ENCODE measurements at places on chromosomes 7 and 10. TPM values are rescaled to one million over a fixed set of nuclear protein-coding genes. Genes with fewer than 3 reads are reported as not detected.

- no peak overlapping the region for H3K4me3 ChIP-seq
- no peaks in the 10 kb centered on the region for H3K27me3 ChIP-seq
- peak; percentile 40 for DNase-seq
- no peaks in the 10 kb centered on the region for H3K4me1 ChIP-seq
- no peaks in the 10 kb centered on the region for H3K36me3 ChIP-seq
Observed at GRCh38 chr10:92387289-92387940, 96.4 kb downstream of the MARCHF5 start.

DNA sequence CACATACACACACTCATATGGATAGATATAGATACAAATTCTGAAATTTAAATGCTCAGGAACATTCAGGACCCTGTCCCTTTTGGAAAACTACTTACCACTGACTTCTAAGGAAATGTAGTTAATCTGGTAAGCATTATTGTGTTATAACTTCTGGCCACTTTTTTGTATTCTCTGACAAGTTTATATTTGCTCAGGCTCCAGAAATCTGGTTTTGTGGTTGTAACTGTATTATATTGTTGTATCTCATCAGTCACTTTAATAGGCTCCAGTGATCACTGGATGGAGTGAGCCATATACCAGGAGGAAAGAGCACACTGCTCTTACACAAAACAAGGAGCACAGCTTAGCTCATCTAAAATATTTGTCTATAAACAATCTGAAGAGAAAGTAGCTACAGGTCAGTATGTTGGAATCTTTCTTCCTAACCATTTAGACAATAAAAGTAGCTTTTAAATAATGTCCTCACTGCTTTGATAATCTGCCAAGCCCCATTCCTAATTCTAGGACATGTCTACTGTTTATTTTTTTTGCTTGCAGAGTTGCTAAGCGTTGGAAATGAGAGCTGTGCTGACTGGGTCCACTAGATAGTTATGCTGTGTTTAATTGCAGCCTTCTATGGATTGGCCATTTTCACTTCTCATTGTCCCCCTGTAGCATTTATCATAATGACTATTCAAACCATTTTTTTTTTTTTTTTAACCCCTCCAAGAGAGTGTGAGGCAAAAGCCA is 43.8 kb downstream of the SMNDC1 start:
- H3K27me3 ChIP-seq = no peaks in the 10 kb centered on the region
- no peaks in the 10 kb centered on the region for H3K36me3 ChIP-seq
- peaks cover 56% of the 10 kb centered on the region for H3K4me1 ChIP-seq
- peak overlapping the region; percentile 59 for H3K27ac ChIP-seq
- no peak overlapping the region for H3K4me3 ChIP-seq
- DNase-seq = no peak

GRCh38 chr7:65967361-65968155 is 14.5 kb downstream of the GUSB start:
- no peaks in the 10 kb centered on the region for H3K4me1 ChIP-seq
- no peaks in the 10 kb centered on the region for H3K36me3 ChIP-seq
- H3K27me3 ChIP-seq = no peaks in the 10 kb centered on the region
- H3K4me3 ChIP-seq = no peak overlapping the region
- no peak overlapping the region for H3K27ac ChIP-seq

DNA sequence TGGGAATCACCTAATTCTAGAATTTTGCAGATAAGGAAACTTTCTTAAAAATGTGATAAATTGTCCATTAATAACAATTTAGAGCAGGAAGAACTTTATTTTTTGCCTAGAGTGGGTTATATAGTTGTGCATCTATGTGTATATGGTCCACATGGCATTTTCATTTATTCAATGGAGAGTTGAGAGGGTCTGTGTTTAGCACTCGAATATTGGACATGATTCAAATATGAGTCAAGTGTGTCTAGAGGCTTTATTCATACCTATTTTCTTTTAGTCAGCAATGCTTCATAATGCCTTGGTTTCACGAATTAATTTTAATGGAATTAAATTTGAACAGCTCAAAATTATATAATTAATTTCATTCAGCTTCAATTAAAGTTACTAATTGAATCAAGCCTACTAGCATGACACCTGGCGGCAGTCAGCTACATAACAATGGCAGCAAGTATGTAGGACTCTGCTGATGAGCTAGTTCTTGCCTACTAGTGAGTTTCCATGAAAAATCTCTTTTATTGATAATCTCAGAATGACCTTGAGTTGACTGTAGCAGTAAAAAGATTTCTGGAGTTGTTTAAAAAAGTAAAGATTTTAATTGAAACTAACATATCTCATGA is 17.7 kb downstream of the MDFIC start:
- DNase-seq = no peak
- H3K4me1 ChIP-seq = peaks cover 25% of the 10 kb centered on the region
- no peaks in the 10 kb centered on the region for H3K36me3 ChIP-seq
- no peak overlapping the region for H3K27ac ChIP-seq
- no peaks in the 10 kb centered on the region for H3K27me3 ChIP-seq

- no peak overlapping the region for H3K4me3 ChIP-seq
- no peaks in the 10 kb centered on the region for H3K36me3 ChIP-seq
- H3K27me3 ChIP-seq = no peaks in the 10 kb centered on the region
Observed at GRCh38 chr7:77362905-77363304, 53.2 kb downstream of the GSAP start.

DNA sequence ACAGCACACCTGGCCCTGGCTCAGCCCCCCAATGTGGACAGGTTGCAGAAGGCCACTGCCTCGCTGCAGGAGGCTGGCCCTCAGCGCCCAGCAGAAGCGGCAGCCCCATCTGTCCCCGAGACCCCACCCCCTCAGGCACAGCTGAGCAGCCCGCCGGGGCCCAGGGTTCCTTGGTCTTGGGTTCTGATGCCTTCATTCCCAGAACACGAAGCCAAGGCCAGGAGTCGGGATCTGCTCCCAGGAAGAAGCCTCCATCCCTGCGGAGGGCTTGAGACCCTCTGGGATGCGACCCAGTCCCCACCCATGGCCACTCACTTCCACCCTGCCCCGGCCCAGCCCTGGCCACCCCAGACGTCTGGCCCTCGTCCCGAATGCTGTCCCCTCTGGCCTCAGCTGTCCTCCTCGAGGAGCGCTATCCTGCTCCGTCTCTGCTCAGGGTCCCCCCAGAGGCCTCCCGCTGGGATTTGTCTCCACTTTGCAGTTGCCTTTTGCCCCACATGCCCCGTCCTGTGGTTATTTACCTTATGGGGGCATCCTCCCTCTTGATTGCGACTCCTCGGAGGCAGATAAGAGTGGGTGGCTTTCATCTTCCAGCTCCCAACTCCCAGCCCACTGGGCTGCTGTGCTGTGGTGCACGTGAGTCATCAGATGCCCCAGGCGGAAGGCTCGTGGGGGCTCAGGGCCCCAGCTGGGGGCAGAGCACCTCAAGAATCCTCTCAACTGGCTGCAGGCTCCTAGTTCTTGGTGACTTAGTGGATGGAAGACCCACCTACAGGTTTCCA is 97.5 kb downstream of the MKI67 start:
- H3K27ac ChIP-seq = peak overlapping the region; percentile 77
- no peaks in the 10 kb centered on the region for H3K27me3 ChIP-seq
- H3K4me3 ChIP-seq = no peak overlapping the region

GRCh38 chr7:126606331-126606730 is 646.4 kb downstream of the GRM8 start:
- no peaks in the 10 kb centered on the region for H3K36me3 ChIP-seq
- no peaks in the 10 kb centered on the region for H3K27me3 ChIP-seq
- DNase-seq = no peak
- H3K4me1 ChIP-seq = no peaks in the 10 kb centered on the region
- H3K27ac ChIP-seq = no peak overlapping the region

- H3K27ac ChIP-seq = no peak overlapping the region
- H3K36me3 ChIP-seq = no peaks in the 10 kb centered on the region
- no peak for DNase-seq
Observed at GRCh38 chr7:104272767-104273384, 55.5 kb upstream of the LHFPL3 start.

LIPN gene
- not detected for total RNA-seq

FAM180A gene
- total RNA-seq = 13.3 TPM

- no peak overlapping the region for H3K27ac ChIP-seq
- peak; percentile 59 for DNase-seq
- H3K36me3 ChIP-seq = peaks cover 2% of the 10 kb centered on the region
Observed at GRCh38 chr7:151017953-151018420, 6.3 kb downstream of the ATG9B start.

DNA sequence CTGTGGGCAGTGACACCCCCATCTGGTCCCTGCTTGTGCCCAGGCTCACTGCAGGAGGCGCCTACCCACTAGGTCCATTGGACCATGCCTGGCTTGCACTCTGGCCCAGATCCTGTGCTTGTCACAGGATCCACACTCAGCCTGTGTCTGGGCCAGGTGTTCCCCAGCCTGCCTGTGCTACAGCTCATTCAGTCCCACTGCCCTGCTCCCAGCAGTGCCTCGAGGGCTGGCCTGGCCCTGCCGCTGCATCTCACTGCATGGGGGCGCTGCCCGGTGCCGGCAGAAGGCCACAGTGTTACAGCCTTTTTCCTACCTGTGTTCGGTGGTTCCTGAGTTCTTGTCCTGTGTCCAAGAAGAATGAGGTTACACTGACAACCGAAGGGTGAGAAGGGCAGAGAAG is 21.3 kb downstream of the SDHAF3 start:
- no peaks in the 10 kb centered on the region for H3K27me3 ChIP-seq
- no peaks in the 10 kb centered on the region for H3K4me1 ChIP-seq

All from heart left ventricle (tissue), 16 donors.